T follicular helper cell (primary cell): ENCODE measurements at places on chromosomes 16 and 17.

DNA sequence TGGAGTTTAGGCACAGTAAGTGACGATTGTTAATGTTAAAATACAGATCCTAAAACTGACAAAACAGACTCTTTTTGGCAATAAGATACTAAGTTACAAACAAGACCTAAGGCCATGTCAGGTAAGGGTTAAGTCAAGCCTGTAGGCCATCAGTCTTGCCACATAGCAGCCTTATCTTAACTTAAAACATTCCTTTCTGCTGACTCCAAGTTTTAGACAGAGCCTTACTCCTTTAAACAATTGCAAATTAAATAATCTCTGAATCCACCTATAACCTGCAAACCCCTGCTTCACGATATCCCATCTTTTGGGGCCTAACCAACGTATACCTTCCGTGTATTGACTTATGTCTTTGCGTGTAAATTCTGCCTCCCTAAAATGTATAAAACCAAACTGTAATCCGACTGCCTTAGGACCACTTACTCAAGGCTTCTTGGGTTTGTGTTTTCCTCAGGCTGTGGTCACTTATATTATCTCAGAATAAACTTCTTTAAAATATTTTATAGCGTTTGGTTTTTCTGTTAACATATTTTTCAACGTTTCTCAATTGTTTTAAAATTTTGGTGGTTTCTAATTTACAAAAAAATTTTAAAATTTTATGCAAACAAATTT lies 64.4 kb downstream of the EFCAB5 start:
- DNase-seq = no peak

DNA sequence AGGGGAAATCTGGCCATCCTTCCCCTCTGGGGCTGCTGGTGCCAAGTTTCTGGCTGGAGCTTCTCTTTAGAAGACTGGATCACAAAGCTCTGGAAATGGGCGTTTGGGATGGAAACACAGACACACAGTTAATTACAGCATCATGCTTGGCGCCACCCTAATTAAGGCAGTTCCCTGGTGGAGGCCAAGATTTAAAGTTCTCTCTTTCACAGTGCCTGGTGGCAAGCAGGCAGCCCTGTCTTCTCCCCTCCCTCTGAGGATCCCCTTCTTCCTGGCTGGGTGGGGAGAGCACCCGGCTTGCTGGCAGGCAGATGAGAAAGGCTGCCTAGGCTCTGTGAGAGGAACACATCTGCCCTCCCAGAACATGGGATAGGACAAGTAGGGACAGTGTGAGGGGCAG lies 59.0 kb upstream of the NKD1 start:
- DNase-seq = no peak

- DNase-seq = no peak
These were observed 30.1 kb downstream of the DNAH9 start for GRCh38 chr17:11628374-11628773.

- no peak for DNase-seq
These were observed 25.9 kb downstream of the HOXB1 start for GRCh38 chr17:48504953-48505352.

- no peak for DNase-seq
These were observed 62.4 kb upstream of the NLK start for GRCh38 chr17:27980043-27980442.

DNA sequence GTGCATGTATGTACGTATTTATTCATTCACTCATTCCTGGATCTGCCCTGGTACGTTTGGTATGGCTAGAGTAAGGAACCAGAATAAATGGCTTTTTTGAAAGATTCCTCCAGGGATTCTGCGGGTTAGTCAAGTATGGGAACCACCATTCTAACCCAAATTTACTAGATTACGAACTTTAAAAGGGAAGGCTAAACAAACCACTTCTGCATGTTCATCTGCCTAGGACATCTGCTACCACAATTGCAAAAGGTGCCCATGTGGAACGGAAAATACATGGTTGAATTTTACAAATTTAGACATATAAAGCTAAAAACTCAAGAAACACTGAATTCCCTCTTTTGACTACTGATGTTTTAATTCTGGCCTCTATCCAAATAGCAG lies 22.1 kb downstream of the CYTH1 start:
- no peak for DNase-seq
